ENCODE measurements at places on chromosomes 5 and 9.

GRCh38 chr9:6187272-6187671 lies 28.3 kb upstream of the IL33 start:
- DNase-seq = no peak
- no peaks in the 10 kb centered on the region for H3K36me3 ChIP-seq
- no peak overlapping the region for H3K27ac ChIP-seq
- no peaks in the 10 kb centered on the region for H3K4me1 ChIP-seq
- peaks cover 4% of the 10 kb centered on the region for H3K27me3 ChIP-seq
- no peak overlapping the region for H3K4me3 ChIP-seq

DNA sequence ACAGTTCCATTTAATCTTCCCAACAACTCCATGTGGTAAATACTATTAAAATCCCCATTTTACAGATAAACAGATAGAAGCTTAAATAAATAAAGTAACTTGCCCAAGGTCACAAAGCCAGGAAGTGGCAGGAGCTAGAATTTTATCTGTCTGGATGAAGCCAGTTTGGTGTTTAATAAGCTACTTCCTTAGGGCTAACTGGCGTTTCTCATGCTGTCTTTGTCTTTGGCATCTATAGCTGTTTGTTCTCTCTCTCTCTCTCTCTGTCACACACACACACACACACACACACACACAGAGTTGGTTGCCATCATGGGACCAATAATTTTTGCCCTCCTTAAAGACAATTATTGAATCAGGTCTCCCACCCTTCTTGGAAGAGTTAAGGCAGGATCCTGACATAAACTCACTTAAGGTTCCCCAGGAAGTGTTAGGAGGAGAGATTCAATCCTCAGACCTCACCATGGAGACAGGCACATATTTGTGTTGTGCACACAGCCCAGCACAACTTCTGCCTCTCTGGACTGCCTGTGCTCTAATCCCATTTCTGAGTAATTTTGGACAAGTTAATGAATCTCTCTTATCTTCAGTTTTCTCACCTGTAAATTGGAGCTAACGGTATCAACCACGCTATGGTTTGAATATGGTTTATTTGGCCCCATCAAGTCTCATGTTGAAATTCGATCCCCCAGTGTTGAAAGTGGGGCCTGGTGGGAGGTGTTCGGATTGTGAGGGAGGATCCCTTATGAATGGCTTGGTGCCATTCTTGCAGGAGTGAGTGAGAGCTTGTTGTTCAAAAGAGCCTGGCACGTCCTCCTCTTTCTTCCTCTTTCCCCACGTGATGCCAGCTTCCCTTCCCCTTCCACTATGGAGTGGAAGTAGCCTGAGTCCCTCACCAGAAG lies 8.3 kb upstream of the ADRA1B start:
- H3K36me3 ChIP-seq = no peaks in the 10 kb centered on the region
- no peaks in the 10 kb centered on the region for H3K27me3 ChIP-seq
- H3K4me1 ChIP-seq = peaks cover 28% of the 10 kb centered on the region

DNA sequence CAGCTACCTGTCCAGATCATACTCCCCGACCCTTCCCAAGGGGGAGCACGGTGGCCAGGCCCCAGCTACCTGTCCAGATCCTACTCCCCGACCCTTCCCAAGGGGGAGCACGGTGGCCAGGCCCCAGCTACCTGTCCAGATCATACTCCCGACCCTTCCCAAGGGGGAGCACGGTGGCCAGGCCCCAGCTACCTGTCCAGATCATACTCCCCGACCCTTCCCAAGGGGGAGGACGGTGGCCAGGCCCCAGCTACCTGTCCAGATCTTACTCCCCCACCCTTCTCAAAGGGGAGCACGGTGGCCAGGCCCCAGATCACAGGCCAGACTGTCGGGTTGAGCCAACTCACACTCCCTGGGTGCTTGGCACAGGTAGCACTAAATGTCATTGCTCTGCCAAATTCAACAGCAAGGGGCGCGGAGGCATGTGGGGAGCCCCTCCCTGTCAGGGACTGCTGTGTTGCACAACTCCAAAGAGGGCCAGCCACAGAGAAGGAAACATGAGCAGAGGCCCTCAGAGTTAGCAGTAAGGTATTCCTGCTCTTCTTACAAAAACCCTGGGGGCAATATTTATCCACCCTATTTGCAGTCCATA lies 136.9 kb downstream of the OLFM1 start:
- no peak overlapping the region for H3K4me3 ChIP-seq
- no peak for DNase-seq
- no peak overlapping the region for H3K27ac ChIP-seq
- no peaks in the 10 kb centered on the region for H3K27me3 ChIP-seq
- H3K36me3 ChIP-seq = no peaks in the 10 kb centered on the region

DNA sequence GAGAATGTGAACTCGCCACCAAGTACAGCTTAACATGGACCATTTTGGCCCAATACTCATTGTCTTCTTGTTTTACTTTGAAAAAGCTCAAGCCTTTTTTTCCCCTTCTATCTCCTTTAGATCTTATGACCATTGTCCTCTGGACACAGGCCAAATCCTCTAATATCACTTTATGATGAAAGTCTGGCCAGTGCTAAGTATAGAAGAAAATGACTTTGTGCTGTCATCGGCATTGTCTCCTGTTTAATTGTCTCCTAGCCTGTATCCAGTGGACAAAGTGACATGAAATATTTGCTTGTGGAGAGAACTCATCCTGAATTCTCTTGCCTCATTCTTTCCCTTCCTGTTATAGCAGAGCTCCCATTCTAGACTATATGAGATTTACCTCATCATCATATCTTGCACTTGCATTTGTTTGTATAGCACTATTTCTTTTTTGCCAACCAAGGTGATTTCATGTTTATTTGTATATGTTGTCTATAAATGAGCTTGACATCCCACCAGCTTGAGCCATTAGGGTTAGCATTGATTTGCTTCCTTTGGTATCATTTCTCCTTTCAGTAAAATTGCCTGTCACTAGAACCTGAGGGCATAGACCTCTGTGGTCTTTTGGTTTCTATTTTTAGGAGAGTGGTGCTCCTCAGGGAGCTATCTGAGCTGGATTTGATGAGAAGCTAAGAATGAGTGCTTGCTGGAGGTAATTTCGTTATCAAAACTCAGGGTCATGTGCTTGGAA lies 18.8 kb upstream of the TNFAIP8 start:
- DNase-seq = no peak
- no peak overlapping the region for H3K27ac ChIP-seq
- H3K36me3 ChIP-seq = no peaks in the 10 kb centered on the region
- H3K4me1 ChIP-seq = peaks cover 3% of the 10 kb centered on the region
- no peaks in the 10 kb centered on the region for H3K27me3 ChIP-seq

DNA sequence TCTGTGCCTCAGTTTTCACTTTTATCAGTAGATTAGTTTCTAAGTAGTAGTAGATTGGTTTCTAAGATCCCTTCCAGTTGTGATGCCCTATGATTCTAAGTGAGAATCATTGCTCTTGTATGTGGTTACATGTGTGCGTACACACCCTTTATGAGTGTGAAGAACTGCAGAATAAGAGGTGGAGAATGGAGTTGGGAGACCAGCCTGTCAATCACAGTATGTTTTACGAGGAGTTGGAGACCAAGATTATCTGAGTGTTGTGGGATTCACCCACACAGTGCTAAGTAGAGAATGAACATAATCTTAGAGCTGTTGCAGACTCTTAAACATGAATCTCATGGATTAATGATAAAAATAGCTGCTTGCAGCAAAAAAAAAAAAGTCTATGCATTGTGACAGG lies 37.6 kb downstream of the KIF24 start:
- DNase-seq = no peak
- no peaks in the 10 kb centered on the region for H3K36me3 ChIP-seq
- no peak overlapping the region for H3K4me3 ChIP-seq
- H3K27me3 ChIP-seq = no peaks in the 10 kb centered on the region
- H3K27ac ChIP-seq = no peak overlapping the region
- no peaks in the 10 kb centered on the region for H3K4me1 ChIP-seq

Data from mesenchymal stem cell (in vitro differentiated cells and primary cell).